ENCODE measurements at places on chromosomes 7 and 10. TPM values are rescaled to one million over a fixed set of nuclear protein-coding genes. Genes with fewer than 3 reads are reported as not detected.

Gene LRRD1
- total RNA-seq = not detected

Gene IFIT1B
- not detected for total RNA-seq

Gene PRLHR
- total RNA-seq = not detected

Gene POU6F2
- not detected for total RNA-seq

Gene AEBP1
- not detected for total RNA-seq

Gene AKR1C2
- 4,029 TPM for total RNA-seq

Gene DNTT
- not detected for total RNA-seq

Gene PAPSS2
- 21.9 TPM for total RNA-seq

Gene NME8
- not detected for total RNA-seq

Gene SLC18A3
- not detected for total RNA-seq

Gene PPP1R17
- not detected for total RNA-seq

Gene FGFR2
- 0.45 TPM for total RNA-seq

Gene FLNC
- 7.3 TPM for total RNA-seq

Gene TPK1
- 3.3 TPM for total RNA-seq

Gene GNAT3
- total RNA-seq = not detected

Gene SLC13A1
- not detected for total RNA-seq

Gene NEUROD6
- not detected for total RNA-seq

Gene FAM107B
- 93.0 TPM for total RNA-seq

Gene ST8SIA6
- not detected for total RNA-seq

Gene SEMA3C
- total RNA-seq = 63.0 TPM

Gene TMEM273
- not detected for total RNA-seq
